ENCODE measurements at places on chromosomes 6 and 20.

DNA sequence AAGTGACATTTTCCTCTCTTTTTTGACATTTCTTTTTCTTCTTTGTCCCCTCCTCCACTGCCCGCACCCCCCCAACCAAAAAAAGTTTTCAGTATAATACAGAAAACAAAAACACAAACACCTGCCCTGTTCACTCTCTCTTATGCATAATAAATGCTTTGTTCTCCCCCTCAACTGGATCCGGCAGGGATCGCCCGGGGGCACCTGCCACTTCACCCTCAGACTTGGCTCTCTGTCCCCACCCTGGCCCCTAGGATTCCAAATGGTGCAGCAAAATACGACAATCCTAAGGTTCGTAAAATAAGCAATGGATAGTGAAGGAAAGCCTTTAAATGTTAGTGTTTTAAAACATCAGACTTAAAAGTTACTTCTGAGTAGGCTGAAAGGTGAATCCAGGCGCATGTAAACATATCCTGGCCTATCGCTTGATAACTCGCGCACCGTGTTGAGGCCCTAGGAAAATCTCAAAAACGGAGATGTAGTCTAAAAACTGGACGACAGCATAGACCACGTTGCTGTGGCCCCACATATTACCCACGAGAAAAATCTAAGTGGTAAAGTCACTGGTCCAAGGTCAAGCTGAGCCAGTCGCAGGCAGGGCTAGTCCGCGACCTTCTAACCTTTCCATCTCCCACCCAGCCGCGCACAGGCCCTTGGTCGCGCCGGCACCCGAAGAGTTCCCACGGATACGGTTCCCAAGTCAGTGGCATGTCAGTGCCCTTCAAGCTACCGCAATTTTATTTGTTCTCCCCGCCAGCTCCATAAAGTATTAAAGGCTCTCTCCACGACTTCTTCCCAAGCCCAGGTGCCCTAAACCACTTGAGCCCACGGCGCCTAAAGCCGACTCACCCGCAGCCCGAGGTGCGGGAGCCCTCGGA is 130.8 kb downstream of the OGFRL1 start:
- DNase-seq = no peak

- no peak for DNase-seq
Measured at GRCh38 chr6:90375681-90376439, 79.2 kb upstream of the BACH2 start.

- DNase-seq = no peak
Measured at GRCh38 chr6:69917834-69918233, 51.5 kb downstream of the COL19A1 start.

GRCh38 chr6:23566418-23566817 is 559.6 kb upstream of the NRSN1 start:
- DNase-seq = no peak

DNA sequence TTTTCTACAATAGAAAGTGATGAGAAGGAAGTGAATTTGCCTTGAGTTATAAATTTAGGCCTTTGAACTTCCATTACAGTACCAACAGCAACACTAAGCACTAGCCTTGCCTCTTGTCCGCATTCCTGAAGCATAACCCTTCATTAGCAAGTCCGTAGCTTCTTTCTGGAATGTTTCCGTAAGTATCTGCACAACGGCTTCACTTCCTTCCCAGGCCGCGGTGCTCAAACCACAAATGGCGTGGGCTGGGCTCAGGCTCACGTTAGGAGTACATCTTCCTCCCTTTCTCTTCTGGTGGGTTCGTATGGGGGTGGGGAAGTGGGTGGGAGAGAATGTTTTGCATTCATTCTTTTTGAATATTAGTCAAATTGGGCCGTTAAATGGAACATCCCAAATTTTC is 193.8 kb upstream of the SNX9 start:
- DNase-seq = no peak

DNA sequence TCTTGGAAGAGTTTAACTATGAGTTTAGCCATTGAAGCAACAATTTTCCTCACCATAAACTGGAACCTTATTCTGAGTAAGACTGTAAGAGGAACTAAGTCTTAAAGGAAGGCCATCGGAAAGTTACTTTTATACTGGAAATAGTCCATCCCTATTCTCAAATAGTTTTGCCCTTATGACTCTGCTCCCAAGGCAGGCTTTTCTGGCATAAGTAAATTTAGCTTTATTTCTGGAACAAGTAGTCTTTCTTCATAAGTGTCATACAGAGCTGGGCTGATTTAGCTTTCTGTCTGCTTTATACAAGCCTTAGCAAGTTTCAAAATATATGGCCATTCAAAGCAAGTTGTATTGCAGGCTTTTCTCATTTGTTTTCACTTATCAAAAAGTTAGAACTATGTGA is 328.1 kb downstream of the HACE1 start:
- DNase-seq = no peak

- peak; percentile 38 for DNase-seq
Measured at GRCh38 chr6:7106215-7106751, 1.5 kb upstream of the RREB1 start.

DNA sequence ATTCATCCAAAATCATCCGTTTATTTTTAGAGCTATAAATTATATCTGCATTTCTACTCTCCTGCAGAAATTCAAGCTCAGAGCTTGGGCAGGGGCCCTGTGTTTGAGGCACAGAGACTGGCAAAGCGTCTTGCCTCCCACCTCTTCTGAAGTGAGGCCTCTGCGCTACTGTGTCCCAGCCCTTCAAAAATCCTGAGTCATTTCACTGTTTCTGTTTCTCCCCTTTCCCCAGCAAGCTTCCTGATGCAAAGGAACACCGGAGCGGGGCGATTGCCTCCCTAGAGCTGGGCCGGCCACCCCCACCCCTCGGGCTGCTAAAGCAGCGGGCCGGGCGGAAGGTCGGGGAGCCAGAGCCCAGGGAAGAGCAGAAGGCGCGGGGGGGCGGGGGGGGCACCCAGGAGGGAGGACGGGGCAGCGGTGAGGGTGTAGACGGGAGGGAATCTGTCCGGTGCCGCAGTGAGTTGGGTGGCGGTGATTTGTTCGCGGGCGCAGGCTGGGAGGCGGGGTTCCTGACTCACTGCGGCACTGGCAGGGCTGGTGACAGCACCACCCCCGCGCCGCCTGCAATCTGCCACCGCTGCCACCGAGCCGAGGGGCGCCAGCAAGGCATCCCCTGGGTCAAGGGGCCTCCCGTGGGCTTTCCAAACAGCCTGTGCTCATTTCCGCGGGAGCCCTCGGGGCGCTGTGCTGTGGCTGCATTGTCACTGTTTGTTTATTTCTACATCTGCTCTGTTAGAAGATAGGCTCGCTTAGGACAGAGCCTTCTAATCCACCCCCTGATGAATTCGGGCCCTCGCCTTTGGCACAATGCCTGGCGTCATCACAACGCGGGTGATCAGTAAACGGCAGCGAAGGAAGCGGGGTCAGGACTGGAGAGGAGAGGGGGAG is 46.5 kb upstream of the SNAP25 start:
- DNase-seq = peak; percentile 63

DNA sequence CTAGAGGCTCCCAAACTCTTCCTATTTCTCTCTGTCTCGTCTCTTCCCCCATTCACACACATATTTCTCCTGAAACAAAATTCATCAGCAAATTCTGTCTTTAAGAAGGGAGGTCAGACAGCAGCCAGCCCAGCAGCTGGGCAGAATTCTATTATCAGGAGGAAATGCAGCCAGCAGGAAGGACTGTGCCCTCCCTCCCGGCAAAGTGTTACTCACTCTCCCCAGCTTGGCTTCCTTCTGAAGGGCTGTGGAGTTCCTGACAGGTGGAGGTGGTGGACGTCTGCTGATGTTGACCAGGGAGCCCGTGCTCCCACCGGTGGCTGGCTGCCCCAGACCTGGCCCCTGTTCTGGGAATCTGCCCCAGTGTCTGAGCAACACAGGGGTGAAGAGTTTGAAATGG is 37.3 kb downstream of the KCNB1 start:
- DNase-seq = no peak

GRCh38 chr6:30800871-30801270 is 56.5 kb upstream of the IER3 start:
- DNase-seq = no peak

DNA sequence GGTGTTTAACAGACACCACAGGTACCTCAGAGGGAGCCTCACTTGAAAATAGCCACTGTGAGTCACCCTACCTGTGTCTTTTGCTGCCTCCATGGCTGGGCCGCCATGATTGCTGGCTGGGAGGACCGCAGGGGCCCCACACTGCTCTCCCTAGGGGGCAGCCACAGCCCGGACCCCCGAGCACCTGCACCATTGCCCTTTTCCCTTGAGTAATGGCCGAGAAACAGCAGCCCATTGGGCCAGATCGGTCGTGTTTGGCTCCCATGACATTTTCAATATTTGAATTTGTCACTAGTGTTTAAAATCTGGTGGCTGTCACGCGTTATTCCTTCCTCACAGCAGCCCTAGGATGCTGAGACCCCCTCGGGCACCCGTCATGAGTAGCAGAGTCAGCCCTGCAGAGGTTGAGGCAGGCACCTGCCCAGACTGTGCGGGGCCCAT is 6.7 kb downstream of the ZBP1 start:
- DNase-seq = no peak

DNA sequence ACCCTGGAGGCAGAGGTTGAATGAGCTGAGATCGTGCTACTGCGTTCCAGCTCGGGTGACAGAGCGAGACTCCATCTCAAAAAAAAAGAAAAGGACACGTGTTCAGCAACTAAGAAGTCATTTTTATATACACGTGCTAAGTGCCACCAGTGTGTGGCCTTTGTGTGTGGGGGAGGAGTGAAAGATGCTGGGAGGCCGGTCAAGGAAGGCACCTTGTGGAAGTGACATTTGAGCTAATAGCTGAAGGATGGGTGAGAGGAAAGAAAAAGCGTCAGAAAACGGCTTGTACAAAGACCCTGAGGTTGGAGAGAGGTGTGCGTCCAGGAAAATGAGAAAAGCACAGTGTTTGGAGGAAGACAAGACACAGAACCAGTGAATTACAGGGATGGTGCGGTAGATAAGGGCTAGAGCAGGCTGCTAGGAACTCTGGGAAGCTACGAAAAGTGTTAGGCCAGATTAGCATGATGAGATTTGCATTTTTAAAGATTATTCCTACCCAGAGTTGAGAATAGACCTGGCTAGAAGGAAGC is 11.6 kb downstream of the RREB1 start:
- DNase-seq = no peak

DNA sequence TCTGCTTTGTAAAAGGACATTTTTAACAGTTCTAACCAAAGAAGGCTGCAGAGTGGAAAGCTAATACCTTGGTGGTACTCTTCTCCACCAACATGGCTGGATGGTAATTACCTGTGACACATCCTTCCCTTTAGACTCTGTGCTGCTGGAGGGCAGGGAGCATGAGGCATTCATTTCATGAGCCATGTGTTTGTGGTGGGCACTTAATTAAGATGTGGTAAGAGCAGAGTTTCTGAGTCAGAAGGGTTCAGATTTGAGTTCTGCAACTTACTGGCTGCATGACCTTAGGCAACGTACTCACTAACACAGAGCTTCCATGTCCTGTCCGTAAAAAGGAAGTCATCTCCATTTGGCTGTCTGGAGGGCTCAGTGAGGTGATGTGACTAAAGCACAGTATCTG is 9.1 kb upstream of the ZNF133 start:
- DNase-seq = no peak

DNA sequence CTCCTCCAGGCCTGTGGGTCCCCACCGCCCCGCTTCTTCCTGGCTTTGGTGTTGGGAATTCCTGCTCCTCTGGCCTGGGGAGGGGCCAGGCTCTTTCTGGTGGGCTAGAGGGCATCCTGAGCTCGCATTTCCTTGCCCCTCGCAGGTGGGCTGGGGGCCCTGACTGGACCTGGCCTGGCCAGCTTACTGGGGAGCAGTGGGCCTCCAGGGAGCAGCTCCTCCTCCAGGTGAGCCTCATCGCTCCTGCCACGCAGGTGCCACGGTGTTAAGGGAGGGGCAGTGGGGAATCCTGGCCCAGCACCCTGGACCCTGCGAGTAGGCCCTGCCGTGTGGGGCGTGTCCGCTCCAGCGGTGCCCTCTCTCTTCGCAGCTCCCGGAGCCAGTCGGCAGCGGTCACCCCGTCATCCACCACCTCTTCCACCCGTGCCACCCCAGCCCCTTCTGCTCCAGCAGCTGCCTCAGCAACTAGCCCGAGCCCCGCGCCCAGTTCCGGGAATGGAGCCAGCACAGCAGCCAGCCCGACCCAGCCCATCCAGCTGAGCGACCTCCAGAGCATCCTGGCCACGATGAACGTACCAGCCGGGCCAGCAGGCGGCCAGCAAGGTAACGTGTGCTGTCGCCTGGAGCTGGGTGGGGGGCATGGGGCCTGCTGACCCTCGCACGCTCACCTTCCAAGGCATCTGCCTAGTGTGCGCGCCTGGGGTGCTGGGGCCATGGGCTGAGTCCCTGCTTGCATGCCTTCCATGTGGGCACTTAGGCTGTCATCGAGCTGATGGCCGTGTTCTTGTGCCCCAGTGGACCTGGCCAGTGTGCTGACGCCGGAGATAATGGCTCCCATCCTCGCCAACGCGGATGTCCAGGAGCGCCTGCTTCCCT is 4.7 kb downstream of the ADRM1 start:
- no peak for DNase-seq

- DNase-seq = no peak
Measured at GRCh38 chr6:8082954-8083858, 19.0 kb upstream of the BLOC1S5 start.

DNA sequence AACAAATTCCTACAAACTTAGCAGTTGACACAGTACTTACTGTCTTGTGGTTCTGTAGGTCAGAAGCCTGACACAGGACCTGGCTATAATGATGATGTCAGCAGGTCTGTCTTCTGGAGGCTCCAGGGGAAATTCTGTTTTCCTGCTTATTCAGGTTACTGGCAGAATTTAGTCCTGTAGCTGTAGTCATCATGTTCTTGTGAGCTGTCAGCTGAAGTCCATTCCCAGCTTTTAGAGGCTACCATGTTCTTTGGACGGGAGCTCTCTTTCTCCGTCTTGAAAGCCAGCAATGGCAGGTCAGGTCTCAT is 99.2 kb downstream of the HIVEP1 start:
- no peak for DNase-seq

- no peak for DNase-seq
Measured at GRCh38 chr20:60427516-60427915, 469.3 kb downstream of the CDH26 start.

DNA sequence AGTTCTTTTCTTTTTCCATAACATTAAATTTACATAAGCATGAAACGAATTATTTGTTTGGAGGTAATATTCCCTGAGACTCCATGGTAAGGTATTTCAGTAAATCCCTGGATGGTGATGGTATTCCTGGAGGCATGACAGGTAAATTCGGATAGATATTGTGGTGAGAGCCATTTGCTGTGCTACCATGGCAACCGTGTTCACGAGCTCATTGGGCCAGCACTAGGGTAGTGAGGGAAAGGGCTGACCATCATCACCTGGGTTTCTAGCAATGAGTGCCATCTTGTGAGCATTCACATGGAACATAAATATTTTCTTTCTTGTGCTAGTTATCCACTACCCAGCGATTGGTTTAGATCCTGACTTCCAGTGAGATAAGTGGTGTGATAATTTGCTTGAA is 51.9 kb upstream of the GNRH2 start:
- no peak for DNase-seq

GRCh38 chr6:96812077-96812703 is 25.1 kb downstream of the GPR63 start:
- DNase-seq = no peak

- DNase-seq = no peak
Measured at GRCh38 chr20:23003881-23004460, 31.1 kb upstream of the SSTR4 start.

GRCh38 chr20:10861619-10862018 is 187.8 kb upstream of the JAG1 start:
- no peak for DNase-seq

GRCh38 chr6:158152659-158153058 is 15.4 kb downstream of the SERAC1 start:
- DNase-seq = no peak
